ENCODE measurements at places on chromosomes 7 and 10.

GRCh38 chr10:58920655-58921003, 255.8 kb upstream of the PHYHIPL start:
- no peak for DNase-seq

- no peak for DNase-seq
These were observed 13.5 kb downstream of the BHLHA15 start for GRCh38 chr7:98224701-98225181.

GRCh38 chr7:141290973-141291372, 217.1 kb downstream of the TMEM178B start:
- no peak for DNase-seq

- DNase-seq, result no peak
These were observed 29.6 kb upstream of the EIF5AL1 start for GRCh38 chr10:79482741-79483140.

GRCh38 chr10:110244550-110244949, 37.1 kb downstream of the MXI1 start:
- DNase-seq, result no peak

- DNase-seq, result peak; percentile 43
These were observed 722 bp downstream of the UPF2 start for GRCh38 chr10:12041766-12042408.

GRCh38 chr10:95503001-95503400, 58.2 kb downstream of the SORBS1 start:
- DNase-seq, result peak; percentile 57

GRCh38 chr10:132810141-132810806, 24.3 kb upstream of the NKX6-2 start:
- no peak for DNase-seq

GRCh38 chr10:12577610-12578009, 228.3 kb downstream of the CAMK1D start:
- no peak for DNase-seq

GRCh38 chr10:77856566-77856965, 70.0 kb downstream of the DLG5 start:
- DNase-seq, result no peak

GRCh38 chr7:36408589-36408988, 18.9 kb downstream of the ANLN start:
- peak; percentile 47 for DNase-seq

DNA sequence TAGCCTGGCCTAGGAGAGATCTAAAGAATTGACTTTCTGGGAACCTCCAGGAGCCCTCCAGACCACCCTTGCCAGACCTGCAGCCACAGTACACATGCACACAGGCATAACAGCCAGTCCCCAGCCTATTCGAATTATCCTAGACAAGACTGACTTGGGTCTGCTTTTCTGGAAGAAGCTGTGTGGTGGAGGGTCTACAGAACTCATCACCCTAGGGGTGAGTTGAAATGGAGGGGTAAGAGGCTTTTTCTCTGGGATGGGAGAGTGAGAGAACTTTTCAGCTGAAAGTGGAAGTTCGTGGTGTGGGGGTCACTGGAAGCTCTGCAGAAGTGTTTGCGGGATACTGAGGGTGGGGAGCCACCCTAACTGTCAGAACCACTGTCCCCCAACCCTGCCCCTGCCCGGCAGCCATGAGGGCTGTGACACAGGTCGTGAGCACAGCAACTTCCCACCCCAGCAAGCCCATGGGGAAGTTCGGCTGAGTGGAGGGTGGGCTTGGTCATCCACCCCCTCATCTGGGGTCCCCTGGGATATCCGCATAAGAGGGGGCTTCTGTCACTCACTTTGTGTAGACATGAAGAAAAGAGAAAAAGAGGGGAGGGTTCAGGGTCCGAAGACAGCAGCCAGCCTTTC, 7.8 kb downstream of the TLX1 start:
- DNase-seq, result no peak

- no peak for DNase-seq
These were observed 3.8 kb upstream of the CH25H start for GRCh38 chr10:89210794-89211425.

DNA sequence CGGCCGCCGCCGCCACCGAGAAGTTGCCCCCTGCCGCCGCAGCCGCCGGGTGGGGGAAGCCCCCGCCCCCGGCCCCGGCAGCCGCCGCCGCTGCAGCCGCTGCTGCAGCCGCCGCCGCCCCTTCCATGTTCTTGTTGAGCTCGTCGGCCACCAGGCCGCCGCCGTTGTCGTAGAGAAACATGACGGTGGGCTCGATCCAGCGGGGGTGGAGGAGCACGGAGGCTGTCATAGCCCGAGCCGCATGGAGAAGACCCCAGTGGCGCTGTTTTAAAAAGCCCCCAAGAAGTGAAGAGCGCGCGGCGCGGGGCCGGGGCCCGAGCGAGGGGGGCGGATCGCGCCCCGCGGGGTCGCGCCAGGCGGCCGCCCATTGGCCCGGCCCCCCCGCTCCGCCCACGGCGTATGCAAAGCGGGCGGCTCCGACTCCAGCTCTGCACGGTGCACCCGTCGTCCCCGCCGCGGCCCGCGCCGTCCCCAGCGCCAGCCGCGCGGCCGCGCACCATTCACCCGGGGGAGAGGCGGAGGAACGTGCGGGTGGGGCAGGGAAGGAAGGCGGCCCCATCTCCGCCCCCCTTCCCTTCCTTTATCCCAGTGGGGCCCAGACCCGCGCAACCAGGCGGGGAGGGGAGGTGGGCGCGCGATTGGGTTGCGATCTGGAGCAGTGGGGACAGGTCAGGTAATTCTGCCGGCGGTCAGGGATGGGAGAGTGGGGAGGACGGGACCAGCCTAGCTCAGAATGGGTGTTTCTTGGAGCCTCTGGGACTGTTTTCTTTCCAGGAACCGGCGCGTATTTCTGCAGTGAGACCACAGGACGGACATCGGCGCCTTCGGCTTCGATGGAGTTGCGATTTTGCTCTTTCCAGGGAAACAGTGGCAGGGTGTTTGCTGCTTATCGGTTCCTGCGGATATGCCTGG, at the start of gene HOXA13:
Gene HOXA13, minus strand, starts transcription at position 243 of the 912 bp plus-strand sequence. Its CDS starts 14 bp downstream, at position 229.
- DNase-seq, result peak; percentile 88

GRCh38 chr7:11120068-11120664, 146.5 kb downstream of the PHF14 start:
- no peak for DNase-seq

- no peak for DNase-seq
These were observed 23.3 kb upstream of the RHOBTB1 start for GRCh38 chr10:60967260-60967659.

DNA sequence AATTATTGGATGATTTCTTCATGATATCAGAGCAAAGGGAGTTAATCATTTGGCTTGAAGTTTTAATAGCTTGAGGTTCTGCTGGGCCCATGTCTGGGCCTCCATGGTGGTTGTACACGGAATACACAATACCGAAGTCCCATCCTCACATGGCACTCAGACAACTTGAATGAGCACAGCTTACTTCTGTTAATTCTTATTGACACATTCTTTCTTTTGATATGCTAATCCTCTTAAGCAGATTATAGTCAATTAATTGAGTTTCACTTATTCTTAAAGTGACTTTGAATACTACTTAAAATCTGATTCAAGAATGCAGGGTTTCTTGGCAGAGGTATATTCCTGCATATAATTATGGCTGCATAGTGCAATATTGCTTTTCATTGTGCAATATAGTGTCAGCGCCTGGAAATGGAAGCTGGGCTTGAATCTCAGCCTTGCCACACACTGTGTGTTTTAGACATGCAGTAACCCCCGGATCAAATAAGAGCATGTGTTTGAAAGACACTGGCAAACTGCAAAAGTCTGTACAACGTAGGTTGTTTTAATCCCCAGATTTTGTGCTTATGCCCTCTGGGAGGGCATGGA, 543.5 kb upstream of the ADARB2 start:
- no peak for DNase-seq

GRCh38 chr7:94483843-94484242, 25.8 kb upstream of the CASD1 start:
- no peak for DNase-seq

DNA sequence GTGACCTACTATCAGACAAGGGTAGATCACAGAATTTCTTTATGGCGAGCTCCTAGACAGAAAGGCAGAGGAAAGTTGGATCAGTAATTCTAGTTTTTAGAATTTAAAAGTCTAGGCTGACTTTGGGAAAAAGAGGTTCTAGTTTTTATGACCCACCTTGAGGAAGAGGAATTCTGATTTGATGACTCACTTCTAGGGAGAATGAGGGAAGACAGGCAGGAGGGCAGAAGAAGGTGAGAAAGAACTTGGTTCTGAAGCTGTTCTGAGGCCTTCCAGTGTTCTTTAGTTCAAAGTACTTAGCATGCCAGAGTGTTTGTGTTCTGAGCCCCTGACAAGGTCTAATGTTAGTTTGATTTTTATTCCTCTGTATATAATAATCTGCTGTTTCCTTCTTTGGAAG, 97.2 kb downstream of the PODXL start:
- peak; percentile 15 for DNase-seq

- no peak for DNase-seq
These were observed 35.3 kb downstream of the PALS2 start for GRCh38 chr7:24608504-24608903.

- peak; percentile 33 for DNase-seq
These were observed 61.1 kb upstream of the IL6 start for GRCh38 chr7:22665923-22666322.

GRCh38 chr10:76444034-76444800, 1012.8 kb downstream of the LRMDA start:
- DNase-seq, result no peak

GRCh38 chr7:381211-382042, 91.5 kb downstream of the FOXL3 start:
- DNase-seq, result no peak
